ENCODE measurements at places on chromosomes 1 and 21. TPM values are rescaled to one million over a fixed set of nuclear protein-coding genes. Genes with fewer than 3 reads are reported as not detected.

DNA sequence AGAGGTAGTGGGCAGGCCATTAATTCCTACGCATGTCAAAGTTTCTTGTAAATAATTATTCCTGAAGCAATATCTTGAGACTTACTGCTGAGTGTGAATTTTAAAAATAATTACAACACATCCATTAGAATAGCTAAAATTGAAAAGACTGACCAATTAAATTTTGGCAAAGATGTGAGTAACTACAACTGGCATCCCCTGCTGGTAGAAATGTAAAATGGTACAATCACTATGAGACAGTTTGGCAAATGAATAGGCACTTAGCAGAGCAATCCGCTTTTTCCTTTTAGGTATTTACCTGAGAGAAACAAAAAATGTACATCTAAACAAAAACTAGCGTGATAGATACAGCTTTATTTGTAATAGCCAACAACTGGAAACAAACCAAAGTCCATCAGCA, 798.9 kb downstream of the BRINP3 start:
- DNase-seq: no peak
- no peaks in the 10 kb centered on the region for H3K36me3 ChIP-seq
- H3K4me1 ChIP-seq: no peaks in the 10 kb centered on the region
- H3K27ac ChIP-seq: no peak overlapping the region
- H3K27me3 ChIP-seq: no peaks in the 10 kb centered on the region
- H3K4me3 ChIP-seq: no peak overlapping the region

The REN gene
- total RNA-seq: 0.99 TPM

DNA sequence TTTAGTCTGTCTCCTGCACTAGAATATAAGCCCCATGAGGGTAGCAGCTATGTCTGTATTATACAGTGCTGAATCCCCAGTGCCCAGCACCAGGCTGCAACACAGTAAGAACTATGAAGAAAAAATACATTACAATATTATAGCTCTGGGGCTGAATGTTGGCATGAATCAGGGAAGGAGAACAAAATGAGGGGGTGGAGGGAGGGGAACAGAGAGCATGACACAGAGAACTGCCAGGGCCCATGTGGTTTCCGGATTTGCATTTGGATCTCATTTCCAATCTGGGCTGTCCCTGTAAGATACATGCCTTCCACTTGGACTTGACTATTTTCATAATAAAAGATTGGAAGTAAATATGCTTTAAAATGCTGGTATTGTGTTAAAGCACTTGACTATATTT, 35.8 kb downstream of the C1orf198 start:
- H3K4me1 ChIP-seq: no peaks in the 10 kb centered on the region
- H3K27ac ChIP-seq: no peak overlapping the region
- no peak for DNase-seq

The TLCD4 gene
- total RNA-seq: 1.3 TPM

- no peak for DNase-seq
- no peaks in the 10 kb centered on the region for H3K4me1 ChIP-seq
- H3K36me3 ChIP-seq: no peaks in the 10 kb centered on the region
- H3K27me3 ChIP-seq: no peaks in the 10 kb centered on the region
- no peak overlapping the region for H3K27ac ChIP-seq
- H3K4me3 ChIP-seq: no peak overlapping the region
These were observed 275.5 kb downstream of the RGS7 start for GRCh38 chr1:241081473-241081872.

DNA sequence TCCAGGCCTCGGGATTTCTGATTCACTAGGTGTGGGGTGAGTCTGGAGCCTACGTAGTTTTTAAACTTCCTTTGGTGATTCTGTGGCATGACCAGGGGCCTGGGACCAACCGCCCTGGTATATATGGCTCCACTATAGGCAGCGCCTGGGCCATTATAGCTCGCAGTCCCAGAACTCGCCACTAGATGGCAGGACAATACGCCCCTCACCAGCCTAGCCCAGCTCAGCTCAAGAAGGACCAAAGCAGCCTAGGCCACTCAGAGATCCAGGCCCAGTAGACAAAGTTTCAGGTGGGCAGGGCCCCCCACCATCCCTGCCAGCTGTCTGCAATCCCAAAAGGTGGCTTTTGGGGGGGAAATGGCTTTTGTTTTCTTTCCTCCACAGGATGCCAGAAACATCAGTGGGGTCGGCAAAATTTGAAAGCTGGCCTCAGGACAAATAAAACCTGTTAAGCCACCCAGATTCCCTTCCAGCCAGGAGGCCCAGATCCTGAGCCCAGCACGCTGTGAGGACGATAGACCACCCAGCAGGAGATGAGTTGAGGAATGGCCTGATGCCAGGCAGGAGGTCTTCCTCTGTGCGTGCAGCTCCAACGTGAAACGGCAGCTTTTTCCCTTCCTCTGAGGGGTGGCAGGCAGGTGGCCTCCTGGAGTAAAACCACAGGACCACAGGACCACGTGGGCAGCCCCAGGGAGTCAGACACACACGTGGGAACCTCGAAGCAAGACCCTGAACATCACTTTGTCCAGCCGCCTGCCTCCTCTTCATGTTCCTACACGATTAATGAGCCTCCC, 24.8 kb upstream of the TMEM51 start:
- H3K4me3 ChIP-seq: no peak overlapping the region
- no peaks in the 10 kb centered on the region for H3K36me3 ChIP-seq
- H3K27ac ChIP-seq: no peak overlapping the region
- no peaks in the 10 kb centered on the region for H3K4me1 ChIP-seq
- DNase-seq: no peak
- no peaks in the 10 kb centered on the region for H3K27me3 ChIP-seq
